ENCODE measurements at places on chromosomes 2 and 18.
A peak's percentile ranks its signal among the peaks of the same experiment; 100 is the strongest.

DNA sequence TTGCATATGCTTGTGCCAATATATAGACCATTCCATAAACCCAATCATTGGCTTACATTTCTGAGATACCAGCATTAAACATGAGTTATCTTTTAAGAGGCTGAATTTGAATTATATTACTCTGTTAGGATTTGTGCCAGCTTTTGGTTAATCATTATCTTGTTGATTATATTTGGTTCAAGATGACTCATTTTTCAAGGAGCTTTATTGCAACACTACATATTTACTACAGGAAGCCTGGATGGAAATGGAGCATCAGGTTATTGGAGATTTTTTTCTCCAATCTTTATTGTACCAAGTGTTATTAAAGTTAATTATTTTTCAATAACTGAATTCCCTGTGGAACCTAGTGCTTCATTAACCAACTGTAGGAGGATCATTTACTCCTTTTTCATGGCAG is 26.4 kb downstream of the EML4 start:
- no peak for DNase-seq

DNA sequence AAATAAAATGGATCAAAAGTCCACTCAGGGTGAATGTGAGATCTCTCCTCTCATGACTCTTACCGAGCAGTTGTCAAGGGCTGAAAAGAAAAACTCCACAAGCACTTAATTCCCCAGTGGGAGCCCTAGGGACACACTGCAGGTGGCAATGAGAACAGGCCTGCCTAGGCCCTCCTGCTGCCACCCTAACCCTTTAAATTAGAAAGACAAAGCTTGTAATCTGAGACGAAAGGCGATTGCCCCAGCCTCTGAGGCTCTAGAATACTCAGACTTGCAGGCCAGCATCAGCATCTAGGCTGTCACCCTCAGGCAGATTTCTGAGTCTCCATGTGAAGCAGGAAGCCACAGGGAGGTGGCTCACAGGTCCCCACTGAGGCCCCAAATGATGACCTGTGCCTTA is 457.0 kb upstream of the MYT1L start:
- no peak for DNase-seq

DNA sequence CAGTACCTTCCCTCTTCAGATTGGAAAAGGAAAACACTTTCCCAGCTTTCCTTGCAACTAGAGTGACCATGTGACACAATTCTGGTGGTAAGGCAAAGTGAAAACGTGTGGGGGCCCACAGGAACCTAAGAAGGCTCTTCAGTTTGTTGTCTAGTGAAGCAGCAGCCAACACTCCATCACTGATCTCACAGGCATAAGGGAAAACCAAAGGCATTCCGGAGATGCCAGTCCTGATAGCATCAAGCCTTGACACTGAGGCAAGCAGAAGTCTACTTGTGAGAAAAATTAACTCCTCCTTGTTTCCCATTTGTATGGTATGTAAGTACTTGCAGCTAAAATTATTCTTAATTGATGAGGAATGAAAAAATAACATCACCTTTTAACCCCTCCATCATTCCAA is 88.3 kb downstream of the ETAA1 start:
- no peak for DNase-seq

GRCh38 chr2:123808243-123808642 is 216.8 kb upstream of the CNTNAP5 start:
- no peak for DNase-seq

DNA sequence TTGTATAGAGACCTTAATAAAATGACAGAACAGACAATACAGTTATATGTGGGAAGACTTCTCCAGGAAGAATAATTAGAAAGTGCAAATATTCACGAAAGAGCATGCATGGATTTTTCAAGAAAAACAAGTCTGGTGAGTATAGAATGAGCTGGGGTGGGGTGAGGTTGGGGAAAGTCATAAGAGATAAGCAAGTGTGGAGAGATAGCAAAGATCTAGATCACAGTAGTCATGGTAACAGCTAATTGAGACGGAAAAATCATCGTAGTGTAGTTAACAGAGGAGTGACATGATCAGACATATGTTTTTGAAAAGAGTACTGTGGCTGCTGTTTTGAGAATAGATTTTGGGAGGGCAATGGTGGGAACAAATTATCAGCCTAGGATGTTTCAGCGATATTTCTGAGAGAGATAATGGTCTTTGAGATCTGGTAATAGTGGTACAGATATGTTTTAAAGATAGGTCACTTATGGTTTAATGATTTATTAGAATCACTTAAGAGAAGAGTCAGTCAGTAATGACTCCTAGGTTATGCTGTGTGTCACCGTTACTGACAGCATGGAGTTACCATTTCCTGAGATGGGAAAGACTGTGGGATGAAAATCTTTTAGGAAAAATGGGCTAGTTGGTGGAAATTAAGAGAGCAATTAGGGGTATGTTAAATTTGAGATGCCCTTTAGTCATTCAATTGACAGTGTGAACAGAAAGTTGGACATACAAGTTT is 248.5 kb upstream of the SLC8A1 start:
- DNase-seq = no peak

- no peak for DNase-seq
Measured at GRCh38 chr2:179593323-179593722, 268.1 kb downstream of the ZNF385B start.

DNA sequence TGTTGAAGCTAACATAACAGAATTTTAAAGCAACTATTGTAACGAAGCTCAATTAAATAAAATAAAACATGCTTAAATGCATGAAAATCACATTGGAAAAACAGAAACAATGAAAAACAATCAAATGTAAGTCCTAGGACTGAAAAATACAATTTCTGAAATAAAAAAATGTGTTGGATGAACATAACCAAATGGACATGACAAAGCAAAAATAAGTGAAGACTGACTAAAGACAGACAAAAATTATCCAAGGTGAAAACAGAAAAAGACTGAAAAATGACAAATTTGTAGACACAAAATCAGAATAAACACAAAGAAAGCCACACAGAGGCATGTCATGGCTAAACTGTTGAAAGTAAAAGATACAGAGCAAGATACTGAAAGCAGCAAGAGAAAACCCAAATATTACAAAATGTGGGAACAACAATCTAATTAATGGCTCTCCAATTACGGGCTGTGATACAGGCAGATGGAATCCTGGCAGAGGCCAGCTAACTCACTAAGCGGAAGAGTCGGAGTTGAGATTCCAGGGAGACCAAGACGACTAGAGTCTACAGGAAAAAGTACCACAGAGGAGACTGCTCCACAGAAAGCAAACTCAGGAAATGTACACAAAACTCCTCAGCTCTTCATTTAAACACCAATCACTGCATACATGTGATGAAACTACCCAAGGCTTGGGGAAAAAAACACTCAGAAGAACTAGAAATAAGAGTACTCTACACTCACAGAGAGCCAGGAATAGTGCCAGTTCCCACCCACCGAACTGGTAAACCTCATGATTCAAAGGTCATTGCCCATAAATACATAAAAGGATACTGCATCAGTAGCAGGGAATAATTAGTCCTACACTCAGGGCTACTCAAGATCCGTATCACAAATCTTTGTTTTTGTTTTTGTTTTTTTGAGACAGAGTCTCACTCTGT is 83.6 kb downstream of the ATAD2B start:
- no peak for DNase-seq

- peak; percentile 2 for DNase-seq
Measured at GRCh38 chr2:40680547-40680946, 228.7 kb upstream of the SLC8A1 start.

DNA sequence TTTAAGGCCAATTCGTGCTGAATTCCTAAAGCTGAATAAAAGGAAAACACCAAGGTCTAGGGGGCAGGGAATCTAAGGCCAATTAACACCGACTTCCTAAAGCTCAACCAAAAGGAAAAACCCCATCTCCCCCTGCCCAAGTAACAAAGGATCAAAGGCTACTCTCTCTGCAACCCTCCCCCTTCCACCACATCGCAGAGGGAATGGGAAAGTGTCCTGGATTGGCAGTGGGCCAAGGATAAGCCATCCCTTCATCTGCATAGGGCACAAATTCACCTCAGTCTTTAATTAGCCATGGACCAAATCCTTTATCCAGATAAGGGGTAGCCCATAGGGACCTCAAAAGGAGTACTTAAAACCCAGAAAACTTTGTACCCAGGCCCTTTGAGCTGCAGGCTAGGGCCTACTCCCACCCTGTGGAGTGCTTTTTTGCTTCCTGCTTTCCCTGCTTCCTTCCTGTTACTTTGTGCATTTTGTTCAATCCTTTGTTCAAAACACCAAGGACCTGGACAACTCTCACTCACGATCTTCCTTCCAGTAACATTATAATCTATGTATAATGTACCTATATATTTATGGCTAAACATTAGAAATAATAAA is 2119.8 kb upstream of the CELF4 start:
- no peak for DNase-seq

DNA sequence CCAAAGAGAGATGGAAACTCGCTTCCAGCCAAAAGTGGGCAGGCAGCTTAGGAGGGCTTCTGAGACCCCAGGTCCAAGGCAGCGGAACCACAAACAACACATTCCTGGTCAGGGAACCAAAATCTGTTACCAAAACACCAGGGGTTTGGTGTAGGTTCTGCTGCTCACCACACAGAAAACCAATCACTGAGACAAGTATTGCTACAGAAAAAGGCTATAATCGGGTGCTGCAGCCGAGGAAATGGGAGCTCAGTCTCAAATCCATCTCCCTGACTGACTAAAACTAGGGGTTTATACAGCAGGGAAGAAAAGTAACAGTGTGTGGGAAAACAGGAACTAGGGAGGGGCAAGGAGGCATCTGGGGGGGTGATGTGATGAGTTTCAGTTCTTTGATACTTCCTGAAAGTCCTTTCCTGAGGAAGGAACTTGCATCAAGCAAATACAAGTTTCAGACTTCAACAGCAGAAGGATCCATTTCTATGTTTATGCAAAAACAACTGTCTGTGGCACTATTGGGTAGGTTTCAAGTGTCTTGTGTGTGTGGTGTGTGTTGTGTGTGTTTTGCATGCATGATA is 108.0 kb downstream of the FAM168B start:
- no peak for DNase-seq

GRCh38 chr2:71990122-71990521 is 157.5 kb downstream of the CYP26B1 start:
- no peak for DNase-seq

- no peak for DNase-seq
Measured at GRCh38 chr18:11783716-11784331, 67.4 kb upstream of the CHMP1B start.

- no peak for DNase-seq
Measured at GRCh38 chr2:233676046-233676445, 4.3 kb downstream of the UGT1A9 start.

DNA sequence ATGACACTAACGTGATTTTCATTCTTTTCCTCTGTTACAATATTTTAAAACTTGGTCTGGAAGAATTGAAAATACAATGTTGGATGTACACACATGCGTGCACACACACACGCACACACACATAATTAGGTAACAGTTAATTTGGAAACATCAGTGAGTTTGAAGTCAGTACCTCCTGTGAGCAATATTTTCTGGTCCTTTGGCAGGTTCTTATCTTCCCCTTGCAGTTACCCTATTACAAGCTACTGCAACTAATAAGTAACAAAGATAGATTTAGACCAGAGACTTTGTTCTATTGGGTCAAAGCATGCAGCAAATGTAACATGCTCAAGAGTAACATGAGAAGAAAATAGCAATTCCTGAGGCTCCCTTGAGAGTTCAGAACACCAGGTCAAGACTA is 73.3 kb downstream of the ZNF385B start:
- DNase-seq = no peak

- DNase-seq = no peak
Measured at GRCh38 chr2:129191530-129191929, 787.9 kb upstream of the RAB6C start.

DNA sequence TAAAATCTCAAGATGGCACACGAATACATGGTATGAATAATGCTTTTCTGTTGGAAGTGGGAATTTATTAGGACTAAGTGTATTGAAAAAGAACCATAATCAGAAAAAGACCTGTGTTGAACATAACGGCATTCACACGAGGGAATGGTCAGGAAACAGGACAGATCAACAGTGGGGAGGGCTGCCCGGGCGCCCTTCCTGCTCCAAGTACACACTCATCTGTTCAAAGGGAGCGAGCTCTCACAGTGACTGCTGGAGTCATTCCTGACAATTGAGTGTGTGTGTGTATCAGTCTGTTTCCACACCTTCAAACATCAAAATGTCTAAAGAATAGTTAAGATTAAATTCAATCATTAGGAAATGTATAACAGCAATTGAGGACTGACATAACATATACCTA is 167.2 kb downstream of the HDAC4 start:
- DNase-seq = no peak

- DNase-seq = no peak
Measured at GRCh38 chr2:96105152-96105915, 11.0 kb downstream of the ADRA2B start.

GRCh38 chr2:156852210-156852609 is 405.3 kb upstream of the GALNT5 start:
- DNase-seq = no peak

DNA sequence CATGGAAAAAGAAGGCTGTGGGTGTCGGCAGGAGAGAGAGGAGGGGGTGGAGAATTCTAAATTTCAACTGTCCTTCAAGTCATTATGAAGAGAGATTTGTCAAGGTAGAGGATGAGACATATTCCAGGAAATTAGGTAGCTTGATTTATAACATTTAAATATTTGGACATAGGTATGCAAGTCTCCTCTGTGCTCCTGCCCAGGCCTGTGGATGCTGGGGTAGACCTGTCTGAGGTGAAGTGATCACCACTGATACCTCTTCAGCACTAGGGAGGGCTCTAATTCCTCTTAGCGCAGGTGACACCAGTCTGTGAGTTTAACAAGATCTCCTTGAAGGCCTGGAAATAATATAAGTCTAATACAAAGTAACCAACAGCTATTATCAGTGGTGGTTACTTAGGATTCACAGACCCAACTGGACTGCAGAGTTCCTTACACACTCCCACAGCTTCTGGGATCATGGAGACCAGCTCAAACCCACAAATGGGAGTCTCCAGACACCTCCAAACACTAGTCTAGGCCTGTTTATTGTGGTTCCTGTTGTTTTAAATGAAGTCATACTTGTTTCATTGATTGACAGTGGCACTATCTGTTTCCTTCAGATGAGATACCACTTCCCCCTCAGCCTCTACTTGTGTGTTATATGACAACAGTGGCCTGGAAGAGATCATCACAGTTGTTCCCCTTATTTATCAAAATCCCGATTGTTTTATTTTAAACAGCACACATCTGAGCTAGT is 104.1 kb upstream of the ITPRID2 start:
- no peak for DNase-seq

DNA sequence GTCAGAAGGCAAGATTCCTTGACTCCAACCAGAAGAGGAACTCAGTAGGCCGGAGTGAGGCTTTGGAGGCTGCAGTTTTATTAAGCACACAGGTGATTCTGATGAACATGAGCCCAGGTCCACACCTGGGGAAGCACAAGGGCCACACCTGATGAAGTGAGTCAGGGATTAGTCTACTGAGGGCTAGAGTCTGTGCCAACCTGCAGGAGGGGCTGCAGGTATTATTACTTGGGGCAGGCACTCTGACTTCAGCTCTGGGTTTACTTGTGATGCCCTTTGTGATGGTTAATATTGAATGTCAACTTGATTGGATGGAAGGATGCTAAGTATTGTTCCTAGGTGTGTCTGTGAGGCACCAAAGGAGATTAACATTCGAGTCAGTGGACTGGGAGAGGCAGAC is 75.2 kb upstream of the ZCCHC2 start:
- no peak for DNase-seq

GRCh38 chr2:100365434-100365833 is 43.1 kb upstream of the LONRF2 start:
- DNase-seq = no peak

Data from activated CD4-positive, alpha-beta T cell treated with anti-CD3 and anti-CD28 coated beads, Interleukin-2, amount 50 U/mL, for 16 hours (primary cell).